ENCODE measurements at places on chromosomes 12 and 14.

DNA sequence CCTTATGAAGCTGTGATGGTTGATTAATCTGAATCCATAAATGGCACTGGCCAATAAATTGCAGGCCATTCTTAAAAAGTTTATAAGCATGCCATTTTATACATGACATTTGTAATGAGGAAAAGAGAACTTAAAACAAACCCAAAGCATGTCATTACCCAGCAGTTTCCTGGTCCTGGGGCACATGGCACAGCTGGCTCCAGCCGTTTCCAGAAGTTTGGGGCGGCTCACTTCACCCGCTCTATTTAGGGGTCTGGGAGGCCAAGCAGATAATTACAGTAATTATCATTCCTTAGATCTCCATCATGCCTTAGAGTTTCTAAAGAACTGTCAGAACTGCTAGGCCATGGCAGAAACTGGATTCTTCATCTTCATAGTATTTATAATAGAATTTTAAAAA is 6.4 kb downstream of the ADGRD1 start:
- no peak for DNase-seq

GRCh38 chr12:71130521-71131069 is 27.2 kb downstream of the TSPAN8 start:
- no peak for DNase-seq

GRCh38 chr14:103770902-103771301 is 55.3 kb downstream of the ZFYVE21 start:
- DNase-seq = no peak

DNA sequence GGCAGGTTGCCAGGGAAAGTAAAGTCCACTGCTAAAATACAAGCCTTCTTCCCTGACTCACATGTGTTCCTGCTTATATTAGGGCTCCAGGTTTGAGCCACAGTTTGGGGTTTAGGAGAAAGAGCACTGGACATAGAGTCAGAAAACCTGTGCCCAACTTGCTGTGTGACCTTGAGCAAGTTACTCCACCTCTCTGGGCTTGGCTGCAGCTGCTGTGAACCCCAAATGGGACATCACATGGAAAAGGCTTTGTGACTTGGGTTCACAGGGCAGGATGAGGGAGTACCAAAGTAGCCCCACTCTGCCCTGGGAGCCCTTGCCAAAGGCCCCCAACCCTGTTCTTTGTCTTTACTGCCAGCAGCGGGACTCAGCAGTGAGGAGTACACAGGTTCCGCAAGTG is 79.0 kb upstream of the NOS1 start:
- DNase-seq = no peak

DNA sequence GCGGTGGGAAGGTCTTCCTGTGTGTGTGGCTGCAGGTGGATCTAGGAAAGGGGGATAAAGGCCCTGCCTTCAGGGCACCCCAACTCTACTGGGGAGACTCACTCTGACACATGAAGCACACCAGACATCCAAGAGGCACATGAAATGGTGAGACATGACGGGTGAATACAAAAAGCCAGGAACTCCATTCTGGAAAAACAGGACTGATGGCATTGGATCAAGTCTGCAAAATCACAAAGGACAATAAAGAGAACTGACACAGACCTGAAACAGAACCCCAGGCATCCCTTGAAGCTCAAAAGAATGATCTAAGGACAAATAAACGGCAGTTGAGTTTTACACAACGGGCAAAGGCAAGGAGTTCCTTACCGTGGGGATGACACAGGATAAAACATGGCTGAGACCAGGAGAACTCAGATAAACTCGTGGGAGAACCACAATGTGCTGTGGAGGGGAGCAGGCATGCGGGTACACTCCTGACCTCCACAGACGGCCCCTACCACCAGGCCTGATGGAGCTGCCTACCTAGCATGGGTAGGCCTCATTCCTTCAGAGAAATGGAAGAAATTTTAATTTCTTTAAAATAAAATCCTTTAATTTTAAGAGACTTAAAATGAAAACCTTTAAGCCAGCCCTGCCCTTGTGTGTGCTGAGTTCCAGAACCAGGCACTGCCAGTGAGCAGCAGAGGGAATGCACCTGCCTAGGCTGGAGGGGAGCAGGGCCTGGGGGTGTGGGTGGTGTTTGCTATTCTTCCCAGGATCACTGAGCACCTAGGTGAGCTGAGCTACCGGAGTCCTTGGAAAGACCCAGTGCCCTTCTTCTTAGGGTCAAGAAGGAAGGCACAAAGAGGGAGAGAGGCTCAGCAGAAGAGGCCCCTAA is 100.1 kb downstream of the SINHCAF start:
- no peak for DNase-seq

- DNase-seq = no peak
Observed at GRCh38 chr12:21552635-21553328, 26.7 kb downstream of the SPX start.

GRCh38 chr12:71456316-71456715 is 16.7 kb downstream of the LGR5 start:
- no peak for DNase-seq

DNA sequence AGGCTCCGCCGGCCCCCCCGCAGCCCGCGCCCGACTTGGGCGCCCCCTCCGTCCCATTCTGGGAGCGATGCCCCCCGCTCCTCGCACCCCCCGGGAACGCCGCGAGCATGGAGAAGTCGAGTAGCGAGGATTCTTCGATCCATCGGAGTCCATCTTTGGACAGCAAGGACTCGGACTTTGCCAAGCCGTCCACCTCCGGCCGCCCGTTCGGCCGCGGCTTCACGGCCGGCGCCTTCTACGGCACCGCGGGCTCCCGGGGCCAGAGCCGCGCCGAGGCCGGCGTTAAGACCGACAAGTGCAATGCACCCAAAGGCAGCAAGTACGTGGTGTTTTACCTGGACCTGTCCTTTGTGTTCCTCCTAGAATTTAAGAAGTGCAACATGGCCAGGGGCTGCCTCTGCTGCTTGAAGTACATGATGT is 123.6 kb downstream of the TSPAN9 start:
- no peak for DNase-seq
